ENCODE measurements at places on chromosomes 16 and 17. TPM values are rescaled to one million over a fixed set of nuclear protein-coding genes. Genes with fewer than 3 reads are reported as not detected.

- H3K27me3 ChIP-seq, result peaks cover 3% of the 10 kb centered on the region
- no peak overlapping the region for H3K27ac ChIP-seq
- no peaks in the 10 kb centered on the region for H3K36me3 ChIP-seq
- DNase-seq, result no peak
- H3K4me1 ChIP-seq, result no peaks in the 10 kb centered on the region
These were observed 28.4 kb upstream of the CBFA2T3 start for GRCh38 chr16:89005201-89006035.

- no peaks in the 10 kb centered on the region for H3K27me3 ChIP-seq
- H3K4me3 ChIP-seq, result no peak overlapping the region
- peaks cover 4% of the 10 kb centered on the region for H3K4me1 ChIP-seq
These were observed 43.6 kb upstream of the USP7 start for GRCh38 chr16:9007177-9007794.

DNA sequence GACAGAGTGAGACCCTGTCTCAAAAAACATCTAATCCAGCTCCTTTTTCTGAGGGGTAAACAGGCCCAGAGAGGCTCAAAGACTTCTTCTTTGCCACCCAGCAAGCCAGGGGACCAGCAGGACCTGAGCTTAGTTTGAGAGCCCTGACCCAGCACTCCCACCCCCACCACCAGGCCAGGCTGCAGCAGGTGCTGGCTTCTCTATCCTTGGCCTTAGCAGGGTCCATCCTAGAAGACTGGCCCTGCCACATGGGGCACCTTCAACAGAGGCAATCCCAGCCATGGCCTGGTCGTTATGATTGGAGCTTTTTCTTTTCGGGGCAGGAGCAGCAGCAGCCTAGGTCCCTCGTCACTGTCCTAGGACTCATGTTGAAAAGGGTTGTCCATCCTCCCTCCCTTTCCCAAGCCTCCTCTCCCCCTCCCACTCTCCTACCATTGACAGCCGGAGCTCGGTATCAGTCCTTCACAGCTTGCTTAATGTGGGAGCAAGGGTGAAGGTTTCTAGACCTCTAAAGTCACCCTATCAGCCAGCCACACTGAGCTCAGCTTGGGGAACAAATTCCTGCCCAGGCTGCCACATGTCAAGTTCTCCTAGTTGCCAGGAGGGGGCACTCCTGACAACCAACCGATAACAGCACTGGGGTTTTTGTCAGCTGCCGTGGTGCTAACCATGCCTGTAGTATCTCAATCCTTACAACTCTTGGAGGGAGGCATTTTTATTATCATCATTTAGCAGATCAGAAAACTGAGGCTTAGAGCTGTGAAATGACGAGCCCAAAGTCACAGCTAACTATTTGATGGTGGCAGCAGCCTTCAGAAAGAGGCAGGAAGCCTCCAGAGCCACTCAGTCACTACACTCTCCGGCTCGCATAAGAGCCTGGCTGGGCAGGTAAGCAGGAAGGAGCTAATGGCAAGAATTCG, 11.2 kb downstream of the MRPL27 start:
- H3K4me1 ChIP-seq, result peaks cover 5% of the 10 kb centered on the region
- H3K36me3 ChIP-seq, result peaks cover 5% of the 10 kb centered on the region
- no peak overlapping the region for H3K27ac ChIP-seq
- H3K27me3 ChIP-seq, result no peaks in the 10 kb centered on the region
- DNase-seq, result peak; percentile 67
- no peak overlapping the region for H3K4me3 ChIP-seq

GRCh38 chr16:4847774-4848587, 700 bp downstream of the UBN1 start:
- H3K4me1 ChIP-seq, result peaks cover 34% of the 10 kb centered on the region
- H3K36me3 ChIP-seq, result peaks cover 5% of the 10 kb centered on the region
- peak; percentile 53 for DNase-seq
- H3K27me3 ChIP-seq, result no peaks in the 10 kb centered on the region
- H3K4me3 ChIP-seq, result peak overlapping the region; percentile 87

DNA sequence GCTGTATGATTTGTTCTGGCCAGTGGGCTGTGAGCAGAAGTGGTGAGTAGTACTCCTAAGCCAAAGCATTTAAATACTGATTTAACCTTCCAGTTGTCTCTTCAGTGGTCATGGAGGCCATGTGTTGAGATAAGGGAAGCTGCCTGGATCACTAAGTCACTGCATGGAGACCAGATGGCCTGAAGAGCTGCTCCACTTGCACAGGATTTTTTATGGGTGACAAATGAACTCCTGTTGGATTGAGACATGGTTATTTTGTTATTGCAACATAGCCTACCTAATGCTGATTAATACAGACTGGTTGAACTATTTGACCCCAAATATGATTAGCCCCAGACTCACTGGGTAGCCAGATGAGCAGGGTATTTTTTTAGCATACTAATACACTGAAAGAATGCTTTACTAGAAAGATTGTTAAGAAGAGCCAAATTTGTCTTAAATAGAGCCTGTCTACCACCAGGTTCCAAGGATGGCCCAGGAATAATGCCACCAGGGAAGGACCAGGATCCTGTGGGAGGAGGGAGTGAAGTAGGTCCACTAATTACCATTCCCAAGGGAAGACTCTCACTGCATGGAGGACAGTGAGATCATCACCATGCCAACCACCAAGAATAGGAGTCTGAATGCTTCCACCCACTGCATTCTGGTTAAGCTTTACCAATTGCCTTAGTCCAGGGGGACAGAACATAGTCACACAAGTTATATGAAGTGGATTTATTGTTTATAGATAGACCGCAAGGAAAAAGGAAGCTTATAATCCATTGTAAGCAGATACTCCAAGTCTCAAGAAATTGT, 187.4 kb upstream of the IRX6 start:
- H3K4me1 ChIP-seq, result no peaks in the 10 kb centered on the region
- H3K36me3 ChIP-seq, result no peaks in the 10 kb centered on the region
- H3K4me3 ChIP-seq, result no peak overlapping the region
- H3K27ac ChIP-seq, result no peak overlapping the region

DNA sequence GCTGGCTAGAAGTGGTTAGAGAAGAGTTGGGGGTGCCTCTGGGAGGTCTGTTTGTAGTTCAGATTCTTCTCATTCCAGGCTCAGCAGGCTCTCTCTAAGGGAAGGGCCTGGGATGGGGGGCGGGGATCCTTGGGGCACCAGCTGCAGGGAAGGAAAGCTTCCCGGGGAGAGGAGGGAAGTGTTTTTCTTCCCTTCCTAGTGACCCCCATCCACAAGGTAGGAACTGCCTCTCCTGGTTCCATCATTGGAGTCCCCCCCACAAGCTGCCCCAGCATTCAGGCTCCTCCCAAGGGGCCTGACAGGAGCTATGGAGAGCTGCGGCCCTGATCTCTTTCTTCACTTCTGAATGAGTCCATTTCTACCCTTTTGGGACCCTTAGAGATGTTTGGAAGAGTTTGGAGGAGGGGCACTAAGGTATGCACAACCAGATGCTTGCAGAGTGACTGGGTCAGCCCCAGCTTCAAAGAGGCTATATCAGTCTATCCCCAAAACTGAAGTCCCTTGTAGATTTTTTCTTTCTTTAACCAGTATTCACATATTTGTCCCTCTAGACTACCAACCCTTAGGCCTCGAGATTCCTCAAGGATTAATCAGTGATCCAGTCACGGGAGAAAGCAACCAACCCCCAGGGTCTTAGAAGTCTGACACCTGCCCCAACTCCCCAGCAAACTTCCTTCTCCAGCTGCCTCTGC, 13.9 kb upstream of the FZD2 start:
- H3K36me3 ChIP-seq, result no peaks in the 10 kb centered on the region
- H3K27me3 ChIP-seq, result no peaks in the 10 kb centered on the region
- no peaks in the 10 kb centered on the region for H3K4me1 ChIP-seq
- no peak overlapping the region for H3K27ac ChIP-seq
- no peak for DNase-seq

- DNase-seq, result no peak
- no peak overlapping the region for H3K27ac ChIP-seq
- H3K36me3 ChIP-seq, result no peaks in the 10 kb centered on the region
- H3K4me3 ChIP-seq, result no peak overlapping the region
These were observed 4.5 kb upstream of the NAT9 start for GRCh38 chr17:74780443-74781238.

Gene TPSG1
- 34.3 TPM for total RNA-seq

Gene TLCD2
- total RNA-seq, result 30.2 TPM

Gene HES7
- total RNA-seq, result not detected

Data from colonic mucosa (tissue), 4 donors.